ENCODE measurements at places on chromosomes 4 and X. TPM values are rescaled to one million over a fixed set of nuclear protein-coding genes. Genes with fewer than 3 reads are reported as not detected.

PF4V1 gene
- total RNA-seq = not detected

PAGE1 gene
- total RNA-seq = not detected

EGF gene
- 1.3 TPM for total RNA-seq

GPR119 gene
- not detected for total RNA-seq

CITED1 gene
- 1.2 TPM for total RNA-seq

SPANXD gene
- total RNA-seq = not detected

CXCL1 gene
- total RNA-seq = 14.5 TPM

SLC10A3 gene
- total RNA-seq = 44.4 TPM

FGFRL1 gene
- 23.8 TPM for total RNA-seq

All from A549 treated with ZK216348 at 1 μM for 4 hours (cell line).